Activated gamma-delta T cell (primary cell): ENCODE measurements at places on chromosomes 1 and 21.

- no peak for DNase-seq
Observed at GRCh38 chr1:207672522-207673130, 27.7 kb downstream of the CR1L start.

DNA sequence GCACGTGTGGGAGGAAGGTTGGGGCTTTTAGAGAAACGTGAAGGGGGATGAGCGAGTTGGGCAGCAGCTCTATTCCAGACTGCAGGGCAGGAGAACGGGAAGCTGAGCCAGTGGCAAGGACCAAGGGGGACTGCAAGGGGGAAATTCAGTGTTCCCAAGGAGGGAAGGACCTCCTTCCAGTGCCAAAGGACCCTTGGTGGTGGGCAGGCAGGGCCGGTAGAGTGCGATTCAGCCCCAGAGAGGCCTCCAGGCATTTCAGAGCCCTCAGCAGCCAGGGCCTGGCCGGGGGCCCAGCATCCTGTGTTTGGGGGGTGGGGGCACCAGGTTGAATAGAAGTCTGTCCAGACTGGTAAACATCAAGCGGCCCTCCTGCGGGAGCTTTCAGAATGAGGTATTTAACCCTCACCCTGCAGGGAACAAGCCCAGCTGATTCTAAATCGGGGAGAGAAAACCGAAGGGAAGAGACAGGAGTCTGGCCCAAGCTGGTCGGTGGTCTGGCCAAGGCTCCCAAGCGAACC is 2.3 kb downstream of the COL9A2 start:
- DNase-seq: no peak

DNA sequence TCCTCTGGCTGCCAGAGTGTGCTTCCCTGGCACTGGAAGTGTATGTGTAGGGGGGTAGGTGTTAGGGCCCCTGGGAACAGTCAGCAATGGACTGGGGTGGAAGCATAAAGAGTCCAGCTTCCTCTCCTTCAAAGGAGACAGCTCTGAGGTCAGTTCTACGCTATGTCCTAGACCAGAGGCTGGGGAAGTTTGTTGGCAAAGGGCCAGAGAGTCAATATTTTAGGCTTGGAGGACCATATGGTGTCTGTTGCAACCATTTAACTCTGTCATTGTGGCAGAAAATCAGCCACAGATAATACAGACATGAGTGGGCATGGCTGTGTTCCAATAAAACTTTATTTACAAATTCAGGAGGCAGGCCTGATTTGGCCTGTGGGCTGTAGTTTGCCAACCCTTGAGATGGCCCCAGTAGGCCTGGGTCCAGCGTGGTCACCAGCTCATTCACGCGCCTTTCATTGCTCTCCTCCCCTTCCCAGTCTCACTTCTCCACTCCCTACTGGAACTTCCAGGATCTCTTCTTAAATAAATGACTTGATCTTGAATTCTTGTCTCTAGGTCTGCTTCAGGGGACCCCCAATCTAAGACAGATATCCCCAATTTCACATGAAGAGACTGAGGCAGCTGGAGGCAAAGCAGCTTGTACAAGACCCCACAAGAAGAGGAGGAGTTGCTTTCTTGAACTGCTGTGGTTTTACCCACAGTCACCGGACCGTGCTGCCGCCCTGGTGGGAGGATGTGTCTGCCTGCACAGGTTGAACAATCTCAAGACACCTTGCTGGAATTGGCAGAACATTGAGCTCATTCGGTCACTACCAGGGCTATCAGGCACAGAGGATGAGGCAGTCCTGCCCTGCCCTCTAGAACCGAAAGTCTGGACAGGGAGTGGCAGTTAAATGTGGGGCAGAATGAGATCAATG is 162.4 kb upstream of the POU3F1 start:
- no peak for DNase-seq

- no peak for DNase-seq
Observed at GRCh38 chr1:155167166-155168104, 5.7 kb downstream of the KRTCAP2 start.

DNA sequence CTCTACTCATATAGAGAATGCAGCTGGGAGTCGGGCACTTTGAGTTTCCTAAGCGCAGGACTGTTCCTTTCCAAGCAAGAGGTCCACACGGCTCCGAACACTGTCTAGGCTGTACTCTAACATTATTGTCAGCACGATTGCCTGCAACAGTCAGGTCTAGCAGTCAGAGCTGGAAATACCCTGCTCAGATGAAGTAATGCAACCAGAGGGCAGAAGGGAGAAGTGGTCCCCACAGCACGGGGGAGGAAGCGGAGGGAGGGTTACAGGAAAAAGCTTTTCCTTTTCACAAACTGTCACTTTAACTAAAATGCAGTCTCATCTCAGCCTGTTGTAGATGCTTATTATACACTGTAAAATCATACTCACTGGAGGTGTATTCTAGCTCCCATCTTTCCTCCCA is 98.9 kb upstream of the SLC44A3 start:
- no peak for DNase-seq

GRCh38 chr1:1911350-1912041 is 3.6 kb upstream of the CALML6 start:
- no peak for DNase-seq

DNA sequence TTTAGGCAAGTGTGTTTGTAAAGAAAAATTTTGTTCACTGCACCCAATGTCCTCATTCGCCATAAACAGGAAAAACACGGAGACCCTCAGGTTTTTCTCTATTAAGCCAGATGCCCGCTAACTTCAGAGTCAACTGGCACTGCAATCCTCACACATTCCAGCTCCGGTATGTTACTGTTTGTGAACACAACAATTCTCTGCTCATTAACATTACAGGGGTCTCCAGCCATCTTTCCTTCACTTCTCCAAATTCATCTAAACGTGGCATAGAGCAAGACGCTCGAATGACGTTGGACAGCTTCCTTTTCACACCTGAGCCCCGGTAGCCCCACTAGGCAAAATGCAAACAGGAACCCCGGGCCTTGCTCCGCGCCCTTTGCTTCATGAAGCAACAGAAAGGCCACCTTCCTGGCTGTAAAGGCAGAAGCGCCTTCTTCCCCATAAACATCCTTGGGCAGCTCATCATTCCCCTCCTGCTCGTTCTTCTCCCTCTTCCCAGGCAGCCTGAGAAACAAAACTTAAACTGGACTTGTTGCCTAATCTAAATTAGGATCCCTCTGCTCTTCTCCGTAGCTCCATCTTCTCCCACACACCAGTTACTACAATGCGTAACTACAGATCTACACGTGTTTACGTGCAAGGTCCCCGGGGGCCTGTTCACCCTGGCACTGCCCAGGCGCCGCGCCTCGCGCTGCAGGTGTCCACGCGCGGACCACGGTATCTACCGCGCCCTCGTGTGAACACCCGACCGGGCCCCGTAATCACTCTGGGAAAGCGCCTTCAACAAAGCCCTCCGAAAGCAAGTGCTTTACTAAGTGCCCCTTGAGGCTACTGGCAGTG is 1.2 kb downstream of the LBR start:
- DNase-seq: no peak

- DNase-seq: no peak
Observed at GRCh38 chr1:64304823-64305222, 101.4 kb downstream of the UBE2U start.

DNA sequence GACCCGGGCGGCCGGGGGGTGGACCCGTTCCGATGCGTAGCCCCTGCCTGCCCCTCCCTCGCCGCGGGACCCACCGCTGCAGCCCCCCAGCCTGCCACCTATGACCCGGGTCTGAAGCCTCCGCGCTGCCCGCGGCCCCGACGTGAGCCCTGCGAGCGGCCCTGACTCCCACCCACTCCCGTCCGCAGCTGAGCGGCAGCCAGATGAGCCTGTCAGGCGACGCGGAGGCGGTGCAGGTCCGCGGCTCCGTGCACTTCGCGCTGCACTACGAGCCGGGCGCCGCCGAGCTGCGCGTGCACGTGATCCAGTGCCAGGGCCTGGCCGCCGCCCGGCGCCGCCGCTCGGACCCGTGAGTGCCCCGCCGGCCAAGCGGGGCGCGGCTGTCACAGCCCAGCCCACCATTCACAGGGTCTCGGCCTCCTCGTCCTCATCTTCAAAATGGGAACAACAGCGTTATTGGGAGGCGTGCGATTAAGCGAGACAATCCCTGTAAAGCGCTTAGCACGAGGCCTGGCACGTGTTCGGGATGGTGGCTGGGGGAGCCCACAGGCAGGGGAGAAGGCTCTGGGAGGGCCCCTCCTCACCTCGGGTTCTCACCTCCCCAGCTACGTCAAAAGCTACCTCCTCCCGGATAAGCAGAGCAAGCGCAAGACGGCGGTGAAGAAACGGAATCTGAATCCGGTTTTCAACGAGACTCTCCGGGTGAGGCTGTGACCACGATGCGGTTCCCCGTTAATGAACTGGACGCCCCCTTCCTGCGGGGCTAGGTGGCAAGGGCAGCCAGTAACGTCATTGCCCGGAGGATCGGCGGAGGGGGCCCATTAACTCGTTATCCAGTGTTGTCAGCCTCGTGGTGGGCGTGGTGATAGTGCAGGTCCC is 8.2 kb downstream of the SYTL1 start:
- DNase-seq: no peak

DNA sequence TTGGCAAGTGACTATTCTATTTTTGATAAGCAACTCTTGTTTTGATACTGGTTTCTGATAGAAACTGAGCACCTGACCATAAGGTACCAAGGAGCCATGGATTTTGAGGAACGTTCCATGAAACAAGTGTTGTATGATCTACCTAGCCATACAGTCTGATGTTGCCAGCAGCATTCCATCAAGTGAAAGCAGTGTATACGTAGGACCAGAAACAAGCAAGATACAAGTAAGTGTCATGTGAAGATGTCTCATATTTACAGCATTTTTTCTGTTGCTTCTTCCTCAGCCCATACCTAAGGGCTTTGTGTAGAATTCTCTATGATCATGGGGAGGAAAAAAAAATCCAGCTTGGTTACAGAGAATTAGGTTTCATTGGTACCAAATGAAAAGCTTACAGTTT is 55.6 kb upstream of the RABGAP1L start:
- no peak for DNase-seq

- DNase-seq: no peak
Observed at GRCh38 chr1:154867064-154867825, 2.8 kb downstream of the KCNN3 start.

GRCh38 chr1:244815600-244816099 is 19.8 kb upstream of the COX20 start:
- DNase-seq: no peak

- no peak for DNase-seq
Observed at GRCh38 chr1:209648931-209649776, 3.1 kb downstream of the LAMB3 start.

DNA sequence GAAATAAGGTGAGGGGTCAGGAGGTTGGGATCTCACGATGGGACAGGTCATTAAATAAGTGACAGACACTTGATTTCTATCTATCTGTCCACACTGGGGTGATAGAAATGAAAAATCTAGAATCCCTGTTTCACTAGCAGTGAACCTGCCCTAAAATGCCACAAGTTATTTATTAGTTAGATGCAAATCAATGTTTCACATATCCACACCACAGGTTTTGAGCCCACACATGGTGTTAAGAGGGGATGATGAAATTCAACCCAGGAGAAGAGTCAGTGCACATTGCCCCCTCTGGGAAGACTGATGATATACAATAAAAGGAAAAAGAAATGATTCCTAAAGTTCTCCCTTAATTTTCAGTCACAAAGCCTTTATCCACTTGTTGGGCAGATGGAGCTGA is 10.1 kb upstream of the NTPCR start:
- no peak for DNase-seq

DNA sequence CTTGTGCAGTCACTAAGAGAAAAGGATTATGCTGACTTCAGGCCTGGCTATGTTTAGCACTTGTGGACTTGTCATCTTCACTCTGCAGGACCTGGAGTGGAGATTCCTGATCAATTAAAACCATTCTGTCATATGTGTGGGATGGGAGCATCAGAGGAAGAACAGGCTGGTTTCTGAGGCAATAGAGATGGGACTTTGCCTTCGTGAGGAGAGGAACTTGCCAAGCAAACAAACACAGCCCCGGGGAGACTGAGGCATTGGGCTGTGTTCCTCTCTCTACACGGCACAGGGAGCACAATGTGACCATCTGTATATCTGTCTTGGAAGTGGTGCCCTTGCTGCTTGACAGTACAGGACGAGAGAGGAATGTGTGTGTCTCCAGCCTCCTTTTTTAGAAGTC is 23.1 kb downstream of the VASH2 start:
- no peak for DNase-seq

DNA sequence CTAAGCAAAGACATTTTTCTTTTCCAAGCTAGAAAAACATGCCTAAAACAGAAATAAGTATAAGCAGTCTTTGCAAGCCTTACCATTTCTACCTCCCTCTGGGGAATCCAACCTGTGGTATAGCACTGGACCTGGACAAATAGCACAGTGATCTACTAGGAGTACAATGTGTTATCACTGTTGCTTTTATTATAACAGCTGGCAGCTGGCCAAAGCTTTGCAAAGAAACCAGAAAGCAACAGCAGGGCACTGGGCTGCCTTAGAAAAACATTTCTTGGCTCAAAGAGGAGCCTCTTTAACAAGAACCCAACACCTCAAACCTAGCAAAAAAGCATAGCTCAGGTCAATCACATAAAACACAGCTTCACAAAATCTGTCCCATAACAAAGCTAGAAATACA is 294.5 kb upstream of the GREM2 start:
- DNase-seq: no peak

- DNase-seq: no peak
Observed at GRCh38 chr1:94323311-94324177, 86.2 kb upstream of the ARHGAP29 start.

- DNase-seq: no peak
Observed at GRCh38 chr1:63916485-63917360, 142.9 kb downstream of the ROR1 start.

DNA sequence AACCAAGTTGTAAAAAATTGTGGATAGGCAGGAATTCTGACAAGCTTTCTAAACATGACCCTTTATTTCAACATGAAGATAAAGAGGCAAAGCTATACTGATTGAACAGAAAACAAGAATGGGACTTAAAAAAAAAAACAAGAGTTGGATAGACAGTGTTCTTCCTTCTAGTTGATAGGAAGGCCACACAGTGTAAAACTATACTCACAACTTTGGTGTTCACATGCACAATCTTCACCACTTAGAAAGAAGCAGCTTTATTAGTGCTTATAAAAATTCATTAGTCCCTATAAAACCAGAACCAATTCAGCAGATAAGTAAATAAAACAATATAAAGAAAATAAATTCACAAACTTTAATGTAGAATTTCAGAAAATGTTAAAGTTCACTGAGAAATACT is 101.8 kb downstream of the AKT3 start:
- no peak for DNase-seq

DNA sequence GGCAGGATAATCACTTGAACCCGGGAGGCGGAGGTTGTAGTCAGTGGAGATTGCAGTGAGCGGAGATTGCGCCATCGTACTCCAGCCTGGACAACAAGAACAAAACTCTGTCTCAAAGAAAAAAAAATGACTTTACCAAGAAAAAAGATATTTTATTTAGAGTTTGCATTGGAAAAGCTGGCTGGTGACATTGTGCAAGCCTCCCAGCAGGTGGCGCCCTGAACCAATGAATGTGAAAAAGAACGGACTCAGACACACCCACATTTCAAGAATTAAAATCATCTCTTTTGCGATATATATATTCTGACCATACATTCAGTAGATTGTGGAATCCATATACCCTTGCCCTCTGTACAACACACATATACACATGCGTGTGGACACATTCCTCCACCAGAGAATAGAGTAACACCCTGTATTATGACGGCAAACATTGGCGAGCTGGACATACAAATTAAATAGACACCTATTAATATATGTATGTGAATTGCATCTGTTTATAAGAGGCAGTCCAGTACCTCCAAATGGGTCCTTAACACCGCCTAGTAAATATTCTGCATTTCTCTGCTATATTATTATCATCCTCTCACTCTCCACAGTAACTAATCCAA is 39.0 kb upstream of the CADM3 start:
- no peak for DNase-seq
